ENCODE measurements at places on chromosomes 16 and 17.
A peak's percentile ranks its signal among the peaks of the same experiment; 100 is the strongest.

DNA sequence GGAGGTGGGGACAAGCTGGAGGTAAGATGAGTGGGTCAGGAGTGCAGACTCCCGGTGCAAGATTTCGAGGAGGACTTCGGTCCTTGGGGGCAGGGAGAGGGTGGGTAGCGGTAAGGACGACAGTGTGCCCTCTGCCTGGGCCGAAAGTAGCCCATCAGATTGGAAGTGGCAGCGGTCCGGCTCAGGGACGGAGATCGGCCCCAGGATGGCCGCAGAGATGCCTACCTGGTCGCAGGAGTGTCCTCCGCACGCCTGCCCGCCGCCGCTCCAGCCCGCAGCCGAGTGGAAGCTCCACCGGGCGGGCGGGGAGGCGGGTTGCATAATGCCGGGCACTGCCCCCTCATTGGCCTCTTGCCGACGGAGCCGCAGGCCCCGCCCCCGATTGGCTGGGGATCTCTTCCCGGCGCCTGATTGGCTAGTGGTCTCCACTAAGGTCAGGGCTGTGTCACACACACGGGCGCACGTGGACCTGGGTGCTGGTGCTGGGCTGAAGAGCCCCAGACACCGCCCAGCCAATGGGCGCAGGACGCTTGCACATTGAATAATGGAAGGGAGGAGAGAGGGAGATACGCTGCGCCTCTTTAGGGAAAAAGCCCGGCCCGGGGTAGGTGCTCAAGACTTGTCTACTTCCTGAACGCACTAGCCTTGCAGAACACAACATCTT lies at the start of gene PER1:
TSS of gene PER1 (minus strand) at position 293 of the 664 bp plus-strand sequence. CDS start 1,698 bp downstream, outside the sequence.
- DNase-seq: peak; percentile 86

- no peak for DNase-seq
Observed at GRCh38 chr16:70470141-70470926, 15.9 kb downstream of the FCSK start.

- no peak for DNase-seq
Observed at GRCh38 chr16:80259290-80259805, 281.4 kb upstream of the DYNLRB2 start.

- DNase-seq: no peak
Observed at GRCh38 chr17:83144421-83145357, 65.3 kb downstream of the METRNL start.

DNA sequence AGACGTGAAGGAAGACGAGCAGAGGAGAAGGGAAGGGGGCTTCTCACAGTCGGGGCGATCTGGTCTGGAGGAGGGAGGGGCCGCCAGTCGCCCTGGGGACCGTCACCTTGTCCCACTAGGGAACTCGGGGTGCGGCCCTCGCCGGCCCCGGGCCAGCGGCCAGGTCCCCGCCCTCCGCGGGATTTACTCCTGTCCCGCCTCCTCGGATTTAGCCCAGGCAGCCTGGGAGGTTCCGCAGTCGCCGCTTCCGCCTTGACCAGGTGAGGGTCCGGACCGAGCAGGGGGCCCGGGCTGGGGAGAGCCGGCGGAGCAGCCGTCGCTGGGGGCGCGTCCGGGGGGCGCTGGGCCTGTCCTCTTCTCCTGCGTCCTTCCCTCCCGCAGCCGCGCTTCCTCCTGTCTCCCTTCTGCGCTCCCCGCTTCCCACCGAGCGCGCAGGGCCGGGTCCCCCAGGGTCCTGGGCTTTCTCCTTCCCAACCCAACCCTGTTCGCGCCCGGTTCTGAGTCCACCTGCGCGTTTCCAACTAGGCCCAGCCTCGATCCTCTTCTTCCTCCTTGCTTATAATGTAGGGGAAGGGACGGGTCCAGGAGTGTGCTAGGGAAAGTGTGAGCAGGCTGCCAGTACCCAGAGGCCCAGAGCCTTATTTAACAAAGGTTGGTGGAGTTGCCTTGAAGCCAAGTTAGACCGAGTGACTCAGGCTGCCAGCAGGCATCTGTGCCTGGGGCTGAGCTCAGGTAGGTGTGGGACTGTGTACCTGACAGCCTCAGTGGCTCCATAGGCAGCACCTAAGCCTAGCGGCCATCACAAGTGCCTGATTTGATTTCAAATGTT lies at the start of gene TNK1:
TSS of gene TNK1 (plus strand) at position 235 of the 829 bp plus-strand sequence. CDS start 1,838 bp downstream, outside the sequence.
- no peak for DNase-seq

- DNase-seq: no peak
Observed at GRCh38 chr17:50661795-50662391, 27.2 kb downstream of the ABCC3 start.

DNA sequence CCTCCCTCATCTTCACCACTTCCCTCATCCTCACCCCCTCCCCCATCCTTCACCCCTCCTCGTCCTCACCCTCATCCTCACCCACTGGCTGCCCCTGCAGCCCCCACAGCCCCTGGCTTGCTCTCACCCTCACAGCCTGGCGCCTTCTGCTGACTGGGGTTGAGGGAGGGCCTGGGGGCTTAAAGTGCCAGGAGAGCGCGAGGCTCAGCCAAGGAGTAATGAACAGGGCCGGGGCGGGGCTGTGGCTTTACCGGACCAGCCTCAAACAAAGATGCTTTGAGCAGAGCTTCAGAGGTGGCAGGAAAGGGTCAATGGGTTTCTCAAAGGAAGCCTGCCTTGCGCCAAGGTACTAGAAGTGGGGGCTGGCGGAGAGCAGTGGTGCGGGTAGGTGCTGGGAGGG lies at the start of gene PRSS33:
TSS of gene PRSS33 (minus strand) at position 155 of the 400 bp plus-strand sequence. CDS start 1,013 bp downstream, outside the sequence.
- DNase-seq: no peak

GRCh38 chr17:6327007-6327406 lies 107.9 kb downstream of the AIPL1 start:
- no peak for DNase-seq

- DNase-seq: no peak
Observed at GRCh38 chr17:56699186-56699894, 105.8 kb downstream of the NOG start.

DNA sequence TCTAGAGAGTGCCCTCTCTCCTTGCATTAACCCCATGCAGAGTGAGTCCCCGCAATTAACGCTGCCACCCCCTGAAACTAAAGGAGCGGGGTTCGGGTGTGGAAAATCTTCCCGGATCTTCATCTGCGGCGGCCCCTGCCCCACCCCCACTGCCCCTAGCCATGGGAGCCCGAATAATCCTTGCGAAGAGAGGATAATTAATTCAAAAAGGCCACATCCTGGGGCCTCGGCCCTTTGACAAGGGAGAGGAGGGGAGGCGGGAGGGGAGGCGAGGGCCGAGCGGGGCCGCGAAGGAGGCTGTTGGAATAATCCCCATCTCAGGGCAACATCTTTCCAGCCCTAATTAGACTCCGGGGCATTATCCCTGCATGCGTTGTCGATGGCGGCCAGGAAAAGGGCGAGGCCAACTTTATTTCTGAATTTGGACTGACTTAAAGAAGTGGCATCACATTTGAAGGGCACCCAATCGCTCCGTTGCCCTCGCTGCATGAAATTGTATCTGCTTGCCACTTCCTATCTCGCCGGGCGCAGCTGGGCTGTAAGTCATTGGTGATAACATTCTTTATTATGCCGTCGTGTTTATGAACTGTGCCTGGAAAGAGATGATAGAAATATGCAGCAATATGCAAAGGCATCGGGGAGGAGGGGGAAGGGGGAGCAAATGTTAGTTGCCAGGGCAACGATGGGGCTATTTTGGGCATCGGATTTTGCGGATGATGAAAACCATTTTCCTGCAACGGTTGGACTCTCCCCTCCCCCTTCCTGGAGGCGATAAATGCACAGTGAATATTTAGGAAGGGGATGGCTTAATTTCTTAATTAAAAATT lies 387.1 kb upstream of the TNRC6C start:
- peak; percentile 45 for DNase-seq

GRCh38 chr17:74417178-74418045 lies 14.5 kb upstream of the GPRC5C start:
- DNase-seq: no peak

- no peak for DNase-seq
Observed at GRCh38 chr17:76578376-76578775, 7.3 kb downstream of the ST6GALNAC2 start.

DNA sequence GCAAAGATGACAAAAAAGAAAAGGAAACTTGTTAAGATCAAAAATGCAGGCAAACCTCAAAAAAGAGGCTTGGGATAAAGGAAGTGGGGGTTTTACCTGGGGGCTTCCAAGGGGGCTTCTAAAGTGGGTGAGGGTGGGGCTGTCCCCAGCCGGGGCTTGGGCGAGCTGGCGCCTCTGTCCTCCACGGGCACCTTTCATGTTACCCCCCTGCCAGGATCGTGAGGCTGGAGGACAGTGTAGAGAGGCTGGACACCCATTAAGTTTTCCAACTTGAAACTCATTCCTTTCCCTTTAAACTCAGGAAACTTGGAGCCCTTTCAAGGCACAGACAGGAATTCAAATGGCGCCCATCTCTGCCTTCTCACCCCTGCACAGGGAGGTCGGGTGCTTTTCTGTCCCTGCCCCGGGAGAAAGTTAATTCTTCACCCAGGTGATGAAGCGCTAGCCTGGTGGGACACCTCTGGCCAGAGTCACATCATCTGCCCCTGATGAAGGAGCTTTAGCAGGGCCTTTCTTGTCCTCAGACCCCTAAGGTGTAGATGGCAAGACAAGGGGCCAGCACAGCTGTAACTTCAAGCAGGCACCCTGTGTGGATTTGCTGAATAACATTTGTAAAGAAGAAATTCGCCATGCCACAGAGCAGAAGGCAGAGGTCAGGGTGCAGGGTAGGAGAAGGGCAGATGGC lies 87.3 kb downstream of the C16orf78 start:
- DNase-seq: no peak

GRCh38 chr17:3695723-3696411 lies at the start of gene P2RX5:
P2RX5 (minus strand) TSS chr17:3696155; CDS start chr17:3696005, 150 bp downstream.
- DNase-seq: peak; percentile 21

GRCh38 chr17:3957735-3958599 lies 6.3 kb downstream of the ATP2A3 start:
- no peak for DNase-seq

GRCh38 chr17:67156269-67157199 lies 88.5 kb downstream of the HELZ start:
- no peak for DNase-seq

- no peak for DNase-seq
Observed at GRCh38 chr16:15484662-15485061, 50.3 kb downstream of the BMERB1 start.

GRCh38 chr16:54400261-54400660 lies 113.7 kb upstream of the IRX3 start:
- no peak for DNase-seq

GRCh38 chr17:62665599-62665998 lies 38.1 kb downstream of the MRC2 start:
- DNase-seq: no peak

DNA sequence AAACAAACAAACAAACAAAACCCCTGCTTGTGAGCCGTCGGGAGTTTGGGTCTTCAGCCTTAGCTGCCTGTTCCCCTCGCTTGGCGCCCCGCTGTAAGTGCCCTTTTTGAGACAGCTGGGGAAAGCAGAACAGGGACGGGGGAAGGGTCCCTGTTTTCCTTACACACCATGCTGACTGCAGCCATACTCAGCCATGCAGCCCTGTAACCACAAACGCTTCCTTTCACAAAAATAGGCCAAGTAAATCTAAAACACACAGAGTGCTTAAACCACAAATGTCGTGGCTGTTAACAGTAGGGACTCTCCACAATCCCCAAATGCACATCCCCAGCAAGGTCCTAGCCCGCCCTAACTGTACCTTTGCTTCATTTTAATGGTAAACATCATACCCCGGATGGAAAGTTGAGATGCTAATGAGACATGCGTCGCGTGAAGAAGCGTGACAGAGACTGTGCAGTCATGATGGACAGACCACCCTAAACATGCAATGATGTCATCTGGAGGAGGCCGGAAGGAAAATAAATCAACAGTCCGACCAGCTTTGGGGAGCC lies 129.9 kb downstream of the MGAT5B start:
- DNase-seq: no peak

- DNase-seq: no peak
Observed at GRCh38 chr17:41065829-41066624, at the start of gene KRTAP2-4. KRTAP2-4 (minus strand) TSS chr17:41065879; CDS start chr17:41065845, 34 bp downstream.

GRCh38 chr16:2090777-2091546 lies 43.2 kb downstream of the TSC2 start:
- peak; percentile 57 for DNase-seq

Measured in muscle of arm (tissue), 14 donors.